Epithelial cell of proximal tubule (primary cell): ENCODE measurements at places on chromosomes 4 and X.

GRCh38 chr4:24274381-24274941 lies 309.9 kb downstream of the DHX15 start:
- peak; percentile 7 for DNase-seq

DNA sequence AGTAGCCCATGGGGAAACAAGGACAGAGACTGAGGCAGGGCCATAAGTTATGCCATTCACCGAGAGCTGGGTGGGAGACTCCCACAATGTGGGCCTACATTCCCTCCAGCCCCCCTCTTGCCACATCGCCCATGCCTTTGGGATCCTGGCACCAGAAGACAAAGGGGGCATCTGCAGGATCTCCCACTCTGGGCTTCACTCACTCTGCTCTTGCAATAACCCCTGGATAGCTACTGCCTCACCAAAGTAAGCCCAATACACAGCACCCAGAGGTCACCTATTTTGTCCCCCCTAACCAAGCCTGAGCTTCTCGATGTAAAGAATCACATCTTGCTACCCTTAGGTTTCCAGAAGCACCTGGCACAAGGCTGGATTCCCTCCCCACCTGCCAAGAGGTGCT lies 741 bp upstream of the RTL5 start:
- DNase-seq, result no peak

DNA sequence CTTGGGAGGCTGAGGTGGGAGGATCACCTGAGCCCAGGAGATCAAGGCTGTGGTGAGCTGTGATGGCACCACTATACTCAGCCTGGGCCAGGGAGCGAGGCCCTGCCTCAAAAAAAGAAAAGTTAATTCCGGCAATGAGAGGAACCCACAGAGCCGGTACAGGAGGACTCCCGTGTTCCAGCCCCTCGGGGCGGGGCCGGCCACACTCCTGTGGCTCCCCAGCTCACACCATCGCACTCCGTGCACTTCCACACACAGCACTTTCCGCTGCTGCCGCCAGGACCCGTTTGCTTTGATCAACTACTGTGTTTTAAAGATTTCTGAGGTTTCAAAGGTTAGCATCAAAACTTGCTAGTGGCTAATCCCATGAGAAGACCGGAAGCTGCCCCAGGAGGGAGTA lies 171.7 kb downstream of the AFAP1 start:
- DNase-seq, result no peak

DNA sequence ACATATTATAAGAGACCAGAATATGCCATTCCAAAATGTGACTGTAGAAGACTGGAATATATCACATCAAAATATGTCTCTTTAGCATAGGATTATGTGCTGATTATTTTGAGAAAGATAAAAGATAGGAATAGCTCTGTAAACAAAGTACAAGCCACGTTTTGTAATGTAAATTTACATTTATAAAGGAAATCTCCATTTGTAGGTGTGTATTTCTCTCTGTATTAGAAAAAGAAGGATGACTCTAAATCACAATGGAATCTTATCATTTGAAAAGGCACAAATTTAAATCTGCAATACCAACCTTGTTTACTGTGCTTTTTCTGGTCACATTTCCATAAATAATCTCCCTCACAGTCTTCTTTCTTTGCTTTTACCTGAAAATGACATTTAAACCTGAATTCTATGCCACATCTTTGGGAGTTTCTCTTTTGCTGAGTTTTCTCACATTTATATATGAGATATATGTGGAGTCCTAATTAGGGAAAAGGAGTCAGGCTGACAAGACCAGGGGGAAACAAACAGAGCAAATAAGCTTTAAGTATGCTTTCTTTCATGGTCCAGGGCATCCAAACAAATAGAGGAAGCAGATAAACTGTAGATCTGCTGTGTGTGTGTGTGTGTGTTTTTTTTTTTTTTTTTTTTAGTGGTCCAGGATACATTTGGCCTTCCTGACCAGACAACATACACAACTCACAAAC lies 244.0 kb downstream of the CPXCR1 start:
- DNase-seq, result no peak

GRCh38 chrX:86192827-86193226 lies 44.6 kb downstream of the DACH2 start:
- DNase-seq, result no peak

- DNase-seq, result peak; percentile 1
Measured at GRCh38 chr4:181796502-181796901, 446.7 kb upstream of the TENM3 start.

- peak; percentile 76 for DNase-seq
Measured at GRCh38 chrX:9562851-9563250, 98.0 kb downstream of the TBL1X start.

DNA sequence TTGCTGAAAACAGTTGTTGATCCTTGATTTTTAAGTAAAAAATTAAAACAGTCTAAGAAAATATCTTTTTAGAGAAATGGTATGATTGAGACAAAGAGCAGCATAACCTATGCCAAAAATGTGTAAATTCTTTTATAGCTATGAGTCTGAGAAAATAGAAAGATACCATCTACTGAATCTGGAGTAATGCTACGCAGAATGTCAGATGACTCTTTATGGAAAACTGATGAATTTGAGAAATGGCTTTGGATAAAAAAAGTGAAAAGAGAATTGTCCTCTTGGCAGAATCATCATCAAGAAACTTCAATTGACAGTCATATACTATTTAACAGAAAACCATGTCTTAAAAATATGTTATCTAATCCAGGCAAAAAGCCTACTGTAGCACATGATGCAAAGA lies 183.1 kb downstream of the FAT4 start:
- DNase-seq, result no peak

GRCh38 chrX:25721564-25721963 lies 416.6 kb upstream of the MAGEB18 start:
- no peak for DNase-seq

- DNase-seq, result no peak
Measured at GRCh38 chrX:71941776-71942175, 31.1 kb downstream of the NHSL2 start.

GRCh38 chrX:2733286-2733685 lies 18.6 kb upstream of the XG start:
- no peak for DNase-seq
